ENCODE measurements at places on chromosomes 3 and 15.

DNA sequence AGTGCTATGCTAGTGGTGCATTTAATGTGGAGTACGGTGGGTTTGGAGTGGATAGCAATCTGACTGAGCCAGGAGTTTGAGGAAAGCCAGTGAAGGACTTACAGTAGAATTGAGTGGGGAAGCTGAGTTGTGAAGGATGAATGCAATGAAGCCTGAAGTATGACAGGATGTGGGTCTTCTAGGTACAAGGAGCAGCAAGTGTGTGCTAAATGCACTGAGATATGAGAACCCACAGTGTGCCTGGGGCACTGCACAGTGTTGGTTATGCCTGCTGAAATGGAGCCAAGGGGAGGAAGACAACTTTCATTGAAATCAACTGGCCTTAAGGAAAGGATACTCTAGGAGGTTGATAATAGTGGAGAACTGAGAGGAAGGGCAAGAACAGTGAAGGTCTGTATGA, 105.5 kb upstream of the MRPL3 start:
- DNase-seq: no peak

DNA sequence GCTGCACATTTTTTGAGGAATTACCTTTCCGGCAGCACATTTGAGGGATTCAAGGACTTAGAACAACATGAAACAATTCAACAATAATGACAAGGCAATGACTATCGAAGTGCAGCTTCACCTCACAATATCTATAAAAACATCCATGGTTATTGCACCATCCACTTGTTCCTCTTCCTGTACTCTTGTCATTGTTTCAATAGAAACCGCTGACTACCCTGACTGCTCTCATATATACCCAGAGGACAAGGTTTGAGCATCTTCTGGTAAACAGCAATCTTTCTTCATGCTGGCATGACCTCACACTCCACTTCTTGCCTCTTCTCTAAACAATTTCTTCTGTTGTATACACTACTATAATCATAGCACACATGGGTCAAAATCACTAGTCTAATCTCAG, 864.9 kb downstream of the FHIT start:
- no peak for DNase-seq

DNA sequence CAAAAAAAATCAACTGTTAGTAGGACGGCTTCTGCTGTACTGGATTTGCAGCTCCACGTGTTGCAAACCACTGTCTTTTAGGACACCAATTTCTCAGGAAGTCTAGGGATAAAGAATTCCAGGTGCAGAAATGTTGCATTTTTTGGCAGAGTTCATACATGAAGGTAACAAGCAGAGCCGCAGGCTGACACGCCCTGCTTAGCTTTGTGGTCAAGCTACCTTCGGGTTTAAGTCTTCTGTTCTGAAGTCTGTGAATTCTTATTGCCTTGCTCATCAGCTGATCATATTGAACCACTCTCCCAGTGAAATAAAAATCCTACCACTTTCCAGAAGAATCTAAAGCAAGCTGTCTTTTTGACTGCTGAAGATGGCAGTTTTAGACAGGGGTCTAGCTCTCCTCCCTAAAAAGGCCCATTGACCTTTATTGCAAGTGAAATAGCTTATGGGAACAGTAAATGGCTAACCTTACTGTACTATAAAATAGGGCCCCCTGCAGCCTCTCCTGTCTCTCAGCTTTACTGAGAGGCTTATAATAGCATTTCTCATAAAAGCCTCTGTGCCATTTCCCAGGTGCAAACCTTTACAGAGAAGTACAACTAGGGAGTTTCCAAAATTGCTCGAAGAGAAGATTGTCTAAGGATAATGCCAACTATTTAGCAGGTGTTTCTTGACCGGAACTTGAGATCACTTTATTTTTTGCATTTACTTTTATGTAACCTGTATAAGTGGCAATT, 262.2 kb upstream of the IL12A start:
- DNase-seq: no peak

GRCh38 chr3:2578560-2578959, 479.9 kb downstream of the CNTN4 start:
- DNase-seq: no peak

- DNase-seq: no peak
Observed at GRCh38 chr3:39383881-39384664, 903 bp downstream of the SLC25A38 start.

DNA sequence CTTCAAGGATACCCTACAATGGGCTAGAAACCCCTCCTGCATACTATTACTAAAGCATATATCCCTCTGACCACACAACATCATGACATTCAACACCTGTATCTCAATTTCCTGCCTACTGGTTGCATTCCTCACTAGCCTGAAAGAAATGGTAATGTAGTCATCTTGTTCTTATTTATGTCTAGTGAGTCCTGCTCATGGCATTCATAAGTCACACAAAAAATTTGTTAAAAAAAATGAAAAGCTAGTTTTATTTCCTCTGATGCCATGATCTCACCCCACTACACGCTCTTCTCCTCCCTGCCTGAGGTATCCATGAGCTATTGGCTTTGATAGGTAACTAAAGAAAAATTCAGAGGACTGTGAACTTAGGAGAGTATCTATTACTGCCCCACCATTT, 284.5 kb downstream of the ZNF385D start:
- no peak for DNase-seq

DNA sequence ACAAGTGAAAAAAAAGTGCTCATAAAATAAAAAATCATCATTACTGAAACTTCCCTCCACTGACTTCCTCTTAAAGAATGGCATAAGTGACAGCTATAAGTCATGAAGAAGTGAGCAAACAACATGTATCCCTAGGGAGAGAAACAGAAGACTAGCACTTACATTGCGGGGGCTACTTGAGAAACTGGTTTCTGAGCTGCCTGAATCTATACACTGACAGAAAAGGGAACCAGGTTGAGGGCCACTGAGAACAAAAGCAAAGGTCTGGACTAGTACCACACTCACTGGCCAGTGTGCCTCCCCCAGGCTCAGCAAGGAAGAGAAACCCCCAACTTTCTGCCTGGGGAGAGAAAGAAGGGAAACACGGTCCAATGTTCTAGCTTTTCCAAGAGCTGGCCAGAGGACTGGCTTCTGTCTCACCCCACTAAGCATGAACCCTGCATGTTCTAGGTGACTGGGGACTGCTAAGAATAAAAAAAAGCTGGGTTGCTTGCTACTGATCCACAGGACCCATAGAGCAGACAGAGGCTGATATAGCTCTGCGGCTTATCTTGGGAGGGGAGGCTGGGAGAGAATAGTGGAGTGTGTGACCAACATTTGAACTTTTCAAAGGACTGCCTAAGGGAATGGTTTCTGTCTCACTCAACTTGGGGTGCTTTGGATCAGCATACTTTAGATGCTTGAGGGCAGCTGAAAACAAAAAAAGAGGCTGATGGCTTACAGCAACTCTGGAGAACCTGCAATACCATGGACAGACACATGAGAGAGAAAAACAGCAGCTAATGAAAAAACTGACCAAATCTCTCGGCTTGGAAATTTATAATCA, 8.1 kb downstream of the RAD18 start:
- DNase-seq: no peak

DNA sequence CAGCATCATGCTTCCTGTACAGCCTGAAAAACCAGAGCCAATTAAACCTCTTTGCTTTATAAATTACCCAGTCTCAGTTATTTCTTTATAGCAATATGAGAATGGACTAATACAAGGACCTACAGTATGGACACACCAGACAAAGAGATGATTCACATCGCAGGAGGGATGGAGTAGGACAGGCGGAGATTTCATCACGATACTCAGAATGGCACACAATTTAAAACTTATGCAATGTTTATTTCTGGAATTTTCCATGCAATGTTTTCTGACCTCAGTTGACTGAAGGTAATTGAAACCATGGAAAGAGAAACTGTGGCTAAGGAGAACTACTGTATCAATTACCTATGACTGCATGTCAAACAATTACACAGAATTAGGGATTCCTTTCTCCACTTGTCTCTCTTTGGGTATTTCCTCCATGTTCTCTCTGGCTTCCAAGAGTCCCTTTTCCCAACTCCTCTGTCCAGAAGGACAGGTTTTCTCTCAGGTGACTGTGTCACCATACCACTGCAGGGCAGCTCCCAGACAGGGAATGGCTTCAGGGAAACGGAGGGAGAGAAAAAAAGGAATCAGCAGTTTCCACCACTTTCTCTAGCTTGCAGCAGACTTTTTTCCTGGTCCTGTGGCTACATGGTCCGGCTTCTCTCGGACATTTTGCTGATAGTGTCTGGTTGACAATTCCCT, 3.0 kb upstream of the ANO10 start:
- DNase-seq: no peak
